CD4-positive, alpha-beta T cell treated with Interleukin-6 for 4 hours (primary cell): ENCODE measurements at places on chromosomes 13 and 19.

DNA sequence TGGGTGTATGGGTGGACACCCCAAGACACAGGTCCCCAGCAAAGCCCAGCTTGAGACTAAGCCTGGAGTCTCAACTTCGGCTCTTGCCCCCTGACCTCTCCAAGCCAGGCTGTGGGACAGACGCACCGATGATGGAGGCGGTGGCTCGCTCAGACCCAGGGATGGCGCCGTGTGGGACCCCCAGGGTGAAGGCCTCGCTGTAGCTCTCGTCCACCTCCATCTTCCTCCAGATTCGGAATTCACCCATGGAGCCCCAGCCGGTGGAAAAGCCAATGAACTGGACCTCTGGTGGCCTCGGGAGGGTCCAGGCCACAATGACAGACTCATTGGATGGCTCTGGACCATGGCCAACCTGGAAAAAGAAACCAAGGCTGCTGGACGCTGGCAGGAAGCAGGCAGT is 39.1 kb downstream of the F2RL3 start:
- DNase-seq = no peak

- DNase-seq = no peak
Measured at GRCh38 chr13:65892859-65893258, 1337.3 kb downstream of the PCDH9 start.

- no peak for DNase-seq
Measured at GRCh38 chr13:33004511-33004910, 11.7 kb upstream of the KL start.

DNA sequence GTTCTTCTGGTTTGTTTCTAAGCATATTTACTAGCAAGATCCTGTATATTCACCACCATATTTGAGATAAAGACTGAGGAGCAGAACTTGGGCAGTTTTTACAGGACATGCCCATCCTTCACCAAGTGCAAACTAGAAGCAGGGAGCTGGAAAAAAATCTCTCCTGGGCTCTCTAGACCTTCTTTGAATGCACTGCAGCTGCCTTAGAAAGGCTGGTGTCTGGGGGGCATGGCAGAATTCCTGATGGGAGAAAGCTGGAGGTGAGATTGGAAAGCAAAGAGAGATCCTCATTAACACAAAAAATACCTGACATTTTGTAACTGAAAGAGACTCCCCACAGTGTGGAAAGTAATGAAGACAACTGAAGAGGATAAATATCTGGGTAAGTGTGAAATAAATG is 1612.1 kb downstream of the OLFM4 start:
- no peak for DNase-seq

DNA sequence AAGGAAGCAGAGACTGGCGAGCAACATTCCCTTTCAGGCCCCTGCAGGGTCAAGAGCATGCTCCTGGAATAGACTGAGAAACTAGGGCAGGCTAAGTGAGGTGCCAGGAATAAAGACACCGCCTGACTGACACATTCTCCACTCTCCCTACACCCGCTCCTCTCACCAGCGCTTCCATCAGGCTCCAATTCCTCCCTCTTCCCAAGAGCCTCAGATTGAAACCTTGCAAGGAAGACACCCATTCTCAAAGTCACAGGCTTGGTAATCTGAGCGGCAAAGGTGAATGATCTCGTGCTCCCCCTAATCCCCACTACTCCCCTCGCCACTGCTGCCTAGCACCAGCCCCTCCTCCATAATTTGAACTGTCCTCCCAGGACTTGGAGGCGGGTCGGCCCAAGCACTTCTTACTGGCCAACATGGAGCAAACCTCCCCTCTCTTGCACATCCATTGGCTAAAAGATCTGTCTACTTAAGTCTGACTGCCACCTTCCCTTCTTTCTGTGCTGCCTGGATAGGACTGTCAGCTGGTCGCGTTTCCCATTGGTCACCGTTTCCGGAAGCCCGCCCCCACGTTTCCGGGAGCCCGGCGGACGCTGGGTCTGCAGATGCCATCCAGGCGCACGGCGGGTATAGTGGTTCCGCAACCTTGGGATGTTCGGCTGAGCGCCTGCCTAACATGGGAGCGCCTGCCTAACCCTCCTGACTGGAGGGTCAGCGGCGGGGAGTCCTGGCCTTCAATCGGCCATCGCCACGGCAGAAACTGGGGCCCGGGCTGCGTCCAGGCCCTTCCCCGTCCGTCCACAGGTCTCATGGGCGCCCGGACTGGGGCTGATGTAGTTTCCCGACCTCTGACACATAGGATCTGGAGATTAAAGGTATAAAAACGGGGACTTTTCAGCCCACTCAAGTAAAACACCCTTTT is 33.6 kb downstream of the ZNF383 start:
- DNase-seq = peak; percentile 19

- DNase-seq = no peak
Measured at GRCh38 chr13:70172946-70173597, 64.8 kb upstream of the KLHL1 start.

- no peak for DNase-seq
Measured at GRCh38 chr13:77563111-77563510, 27.6 kb downstream of the SCEL start.

DNA sequence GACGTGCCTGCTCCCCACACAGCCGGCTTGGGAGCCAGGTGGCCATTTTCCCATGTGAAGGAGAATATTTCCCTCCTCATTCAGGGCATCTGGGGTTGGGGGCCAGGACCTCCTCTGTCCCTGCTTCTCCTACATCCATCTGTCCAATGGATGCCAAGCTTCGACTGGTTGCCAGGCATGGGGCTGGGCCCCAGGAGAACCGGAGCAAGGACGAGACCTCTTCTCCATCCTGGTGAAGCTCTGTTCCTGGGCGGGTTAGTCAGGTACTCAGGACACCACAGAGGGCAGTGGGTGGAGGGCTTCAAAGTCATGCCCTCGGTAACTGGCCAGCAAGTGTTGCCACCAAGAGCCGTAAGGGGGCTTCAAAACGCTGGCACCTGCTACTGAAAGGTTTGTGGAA is 22.3 kb upstream of the SLC15A1 start:
- no peak for DNase-seq
